ENCODE measurements at places on chromosomes 1 and 21.

DNA sequence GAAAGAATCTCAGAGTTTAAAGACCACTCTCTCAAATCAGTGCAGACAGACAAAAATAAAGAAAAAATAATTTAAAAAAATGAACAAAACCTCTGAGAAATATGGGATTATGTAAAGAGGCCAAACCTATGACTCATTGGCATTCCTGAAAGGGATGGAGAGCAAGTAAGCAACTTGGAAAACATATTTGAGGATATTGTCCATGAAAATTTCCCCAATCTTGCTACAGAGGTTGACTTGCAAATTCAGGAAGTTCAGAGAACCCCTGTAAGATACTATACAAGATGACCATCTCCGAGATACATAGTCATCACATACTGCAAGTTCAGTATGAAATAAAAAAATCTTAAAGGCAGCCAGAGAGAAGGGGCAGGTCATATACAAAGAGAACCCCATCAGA lies 43.7 kb upstream of the IVNS1ABP start:
- DNase-seq: no peak

- no peak for DNase-seq
Measured at GRCh38 chr1:29278124-29278523, 41.8 kb downstream of the PTPRU start.

DNA sequence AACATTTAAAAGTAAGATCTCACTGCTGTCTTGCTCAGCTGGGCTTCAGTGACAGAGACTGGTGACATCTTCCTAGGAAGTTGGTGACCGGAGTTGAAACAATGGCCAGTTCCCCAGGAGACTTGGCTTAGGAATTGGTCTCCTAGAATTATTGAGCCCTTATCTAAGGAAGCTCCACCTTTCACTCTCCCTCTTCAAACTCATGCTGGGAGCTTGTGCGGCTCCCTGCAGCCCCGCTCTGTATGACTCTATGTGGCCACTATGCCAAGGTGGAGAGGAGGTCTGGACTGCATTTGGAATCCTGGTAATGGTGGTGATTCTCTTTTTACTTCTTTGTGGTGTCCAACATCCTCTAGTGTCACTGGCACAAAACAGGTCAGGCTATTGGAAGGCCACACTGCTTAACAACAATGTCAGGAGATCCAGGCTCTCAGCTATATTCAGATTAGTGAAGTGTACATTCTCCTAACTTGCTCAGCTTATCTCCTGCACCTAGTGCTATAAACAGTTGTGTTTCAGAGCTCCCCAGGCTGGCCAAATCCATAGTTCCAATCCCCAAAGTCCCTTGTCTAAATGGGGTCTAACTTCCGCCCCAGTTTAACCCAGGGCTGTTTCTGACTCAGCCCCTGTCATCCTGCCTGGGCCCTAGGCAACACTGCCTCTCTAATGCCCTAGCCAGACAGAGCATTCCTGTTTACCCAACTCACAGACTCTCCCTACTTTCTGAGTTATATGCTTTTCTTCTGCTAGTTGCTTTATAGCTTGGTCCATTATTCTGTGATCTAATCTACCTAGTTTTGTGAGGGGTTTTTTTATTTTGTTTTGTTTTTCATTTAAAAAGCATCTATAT lies 18.3 kb downstream of the ATP2B4 start:
- DNase-seq: no peak

GRCh38 chr1:6206520-6206855 lies 569 bp downstream of the RNF207 start:
- no peak for DNase-seq

GRCh38 chr1:167573035-167573434 lies 19.5 kb upstream of the CREG1 start:
- no peak for DNase-seq
